ENCODE measurements at places on chromosomes 7 and 10.
A peak's percentile ranks its signal among the peaks of the same experiment; 100 is the strongest.

DNA sequence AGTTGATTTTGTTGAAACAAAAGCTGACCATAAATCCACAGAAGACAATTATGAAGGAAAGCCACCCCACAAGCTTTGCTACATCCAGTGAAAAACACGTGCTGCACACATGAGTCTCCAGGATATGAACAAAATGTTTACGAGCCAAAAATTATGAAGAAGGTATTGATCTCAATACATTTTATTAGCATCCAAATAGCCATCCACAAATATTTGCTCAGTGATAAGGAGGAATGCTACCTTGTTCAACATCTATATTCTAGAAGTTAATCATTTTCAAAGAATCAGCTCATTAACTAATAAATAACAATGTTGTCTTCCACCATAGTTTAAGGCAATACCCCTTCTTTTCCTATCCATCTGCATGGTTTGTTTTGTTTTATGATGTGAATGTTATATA is 42.7 kb downstream of the CALML3 start:
- no peak for DNase-seq

DNA sequence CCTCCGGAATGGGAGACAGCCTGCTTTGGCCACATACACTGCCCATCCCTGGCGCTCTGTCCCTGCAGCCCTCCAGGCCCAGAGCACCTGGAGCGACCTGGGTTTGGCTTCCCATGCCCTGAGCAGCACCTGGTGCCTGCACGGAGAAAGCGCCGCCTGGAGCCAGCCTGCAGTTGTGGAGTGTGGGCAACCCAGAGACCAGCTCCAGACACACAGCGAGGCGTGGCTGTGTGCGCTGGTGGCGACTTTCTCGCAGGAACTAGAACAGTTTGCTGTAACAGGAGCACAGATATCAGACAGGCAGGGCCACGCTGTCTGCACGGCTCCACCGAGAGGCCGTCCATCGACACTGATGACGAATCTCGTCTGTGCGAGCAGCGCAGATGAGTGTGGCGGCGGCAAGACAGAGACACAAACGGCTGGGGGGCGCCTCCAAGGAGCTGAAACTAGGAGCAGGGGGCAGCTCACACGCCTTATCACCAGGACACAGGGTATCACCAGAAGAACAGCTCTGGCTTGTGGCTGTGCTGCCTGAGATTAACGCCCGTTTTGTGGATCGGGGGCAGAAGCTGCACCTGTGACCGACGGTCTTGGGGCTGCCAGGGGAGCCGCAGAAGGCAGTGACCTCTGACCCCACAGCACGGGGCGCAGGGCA is 275.3 kb downstream of the DNAJB6 start:
- no peak for DNase-seq

DNA sequence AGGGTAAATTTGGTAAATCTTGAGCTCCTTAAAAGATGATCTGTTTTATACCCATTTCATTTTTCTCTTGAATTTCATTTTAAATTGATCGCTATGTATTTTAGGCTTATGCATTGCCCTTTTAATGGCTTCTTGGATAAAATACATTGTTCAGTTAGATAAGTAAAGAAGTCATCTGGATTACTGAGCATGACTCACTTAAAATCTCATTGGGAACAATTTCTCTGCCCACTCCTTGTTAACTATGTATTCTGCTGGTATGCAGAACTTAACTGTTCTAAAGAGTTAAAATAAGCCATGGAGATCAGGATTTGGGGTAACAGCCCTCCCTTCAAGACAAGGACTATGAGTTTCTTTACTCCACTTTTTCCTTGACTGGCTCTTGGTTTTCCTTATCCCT is 134.2 kb downstream of the SND1 start:
- no peak for DNase-seq

- no peak for DNase-seq
These were observed 86.7 kb upstream of the HDAC9 start for GRCh38 chr7:18408868-18409267.

GRCh38 chr7:114956702-114957101 is 34.8 kb downstream of the MDFIC start:
- no peak for DNase-seq

DNA sequence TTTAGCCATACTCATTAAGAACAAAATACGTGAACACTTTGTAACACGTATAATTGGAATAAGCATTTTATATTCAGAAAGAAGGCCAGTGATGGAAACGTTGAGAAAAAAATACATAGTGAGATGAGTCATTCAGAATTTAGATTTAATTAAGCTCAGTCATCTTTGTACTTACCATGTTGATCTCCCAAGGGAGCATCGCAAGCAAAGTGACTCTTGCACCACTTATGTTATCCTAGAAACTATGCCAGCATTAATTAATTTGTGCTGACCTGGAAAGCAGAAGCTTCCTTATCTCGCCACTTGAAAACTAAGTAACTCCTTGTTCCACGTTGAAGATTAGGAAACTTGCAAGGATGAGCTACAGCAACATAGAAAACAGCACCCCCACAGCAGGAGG is 9.7 kb upstream of the MPP7 start:
- no peak for DNase-seq

DNA sequence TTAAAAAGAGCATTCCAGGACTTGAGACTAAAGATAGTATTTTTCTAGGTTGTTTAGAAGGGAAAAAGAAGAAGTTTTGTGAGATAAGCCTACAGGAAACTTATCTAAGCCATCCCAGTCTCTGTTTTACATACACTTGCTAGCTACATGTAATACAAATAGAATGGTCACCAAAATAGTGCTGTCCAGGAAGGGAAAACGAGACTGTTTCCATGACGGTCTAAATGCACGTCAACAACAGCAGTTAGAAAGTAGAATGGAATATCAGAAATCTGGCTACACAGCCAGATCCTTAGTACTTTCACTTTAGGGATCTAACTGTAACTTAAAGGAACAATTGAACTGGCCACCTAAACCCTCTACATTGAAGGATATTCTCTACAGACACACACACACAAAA is 117.6 kb downstream of the TSPAN12 start:
- no peak for DNase-seq

GRCh38 chr10:167383-167782 is 32.1 kb downstream of the ZMYND11 start:
- no peak for DNase-seq

DNA sequence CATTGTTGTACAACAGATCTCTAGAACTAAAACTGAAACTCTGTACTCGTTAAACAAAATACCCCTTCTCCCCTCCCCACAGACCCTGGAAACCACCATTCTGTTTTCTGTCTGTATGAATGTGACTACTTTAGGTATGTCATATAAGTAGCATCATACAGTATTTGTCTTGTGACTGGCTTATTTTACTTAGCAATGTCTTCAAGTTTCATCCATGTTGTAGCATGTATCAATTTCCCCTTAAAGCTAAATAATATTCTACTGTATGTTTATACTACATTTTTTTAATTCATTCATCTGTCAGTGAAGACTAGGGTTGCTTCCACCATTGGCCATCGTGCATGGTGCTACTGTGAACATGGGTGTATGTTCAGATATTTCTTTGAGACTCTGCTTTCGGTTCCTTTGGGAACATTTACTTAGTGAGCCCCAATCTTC is 71.2 kb upstream of the RPA3 start:
- DNase-seq = no peak

DNA sequence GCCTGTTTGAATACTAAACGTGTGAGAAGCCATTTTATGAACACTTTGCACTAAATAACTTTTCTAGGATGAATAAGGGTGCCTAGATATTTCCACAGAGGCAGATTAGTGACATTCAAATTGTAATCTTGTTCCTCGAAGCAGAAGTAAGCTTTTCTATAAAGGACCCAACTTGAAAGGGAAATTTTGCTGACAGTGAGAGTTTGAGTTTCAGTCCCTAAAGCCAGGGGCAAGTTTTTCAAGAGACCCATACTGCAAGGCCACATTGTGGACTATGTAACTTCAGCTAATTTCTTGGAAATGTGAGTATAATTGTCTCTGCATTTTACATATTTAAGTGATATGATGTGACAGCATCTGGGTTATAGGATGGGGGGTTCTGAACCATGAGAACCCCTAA is 387.2 kb upstream of the ETV1 start:
- DNase-seq = peak; percentile 3

DNA sequence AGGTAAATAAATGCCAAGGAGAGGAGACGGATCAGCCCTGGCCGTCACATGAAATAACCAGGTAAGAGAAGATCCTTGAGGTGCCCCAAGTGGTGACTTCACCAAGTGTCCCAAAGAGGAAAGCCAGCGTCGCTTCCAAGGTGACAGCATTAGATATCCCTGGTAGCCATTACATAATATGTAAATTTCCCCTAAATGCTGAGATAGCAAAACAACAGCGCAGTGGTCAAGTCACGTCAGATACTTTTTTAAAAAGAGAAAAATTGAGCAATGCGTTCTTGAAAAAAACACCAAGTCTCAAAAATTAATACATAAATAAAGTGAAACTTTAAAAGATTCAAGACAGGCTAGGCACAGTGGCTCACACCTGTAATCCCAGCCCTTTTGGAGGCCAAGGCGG is 100.2 kb downstream of the HTR5A start:
- DNase-seq = no peak

DNA sequence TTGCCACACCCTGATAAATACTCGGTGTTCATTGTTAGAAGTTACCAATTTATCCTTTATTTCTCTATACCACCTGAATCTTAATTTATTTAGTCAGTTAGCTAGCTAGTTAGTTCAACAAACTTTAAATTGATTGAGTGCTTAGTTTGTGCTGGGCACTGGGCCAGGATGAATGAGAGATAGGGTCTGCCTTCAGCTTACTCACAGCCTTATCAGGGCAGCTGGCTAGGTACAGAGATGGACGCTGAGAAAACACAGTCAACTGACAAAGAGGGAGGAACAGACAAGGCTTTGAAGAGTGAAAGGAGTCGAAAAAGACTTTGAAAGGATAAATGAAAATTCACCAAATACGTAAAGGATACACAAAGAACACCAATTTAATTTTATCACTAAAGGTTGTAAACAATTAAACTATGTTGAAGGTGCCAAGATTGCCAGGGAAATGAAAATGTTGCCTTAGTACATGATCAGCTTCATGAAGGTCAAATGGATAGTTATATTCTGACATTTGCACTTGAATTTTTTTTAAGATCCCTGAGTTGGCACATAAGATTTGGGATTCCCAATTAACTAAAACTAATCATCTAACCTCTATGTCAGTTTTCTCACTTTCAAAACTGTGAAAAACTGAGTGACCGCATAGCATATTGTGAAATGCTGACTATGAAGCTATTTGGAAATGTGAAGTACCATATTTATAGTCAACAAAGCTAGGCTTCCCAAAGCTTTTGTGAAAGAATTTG is 2.1 kb downstream of the CAV2 start:
- no peak for DNase-seq

- DNase-seq = no peak
These were observed 467.9 kb upstream of the PODXL start for GRCh38 chr7:132024290-132024689.

DNA sequence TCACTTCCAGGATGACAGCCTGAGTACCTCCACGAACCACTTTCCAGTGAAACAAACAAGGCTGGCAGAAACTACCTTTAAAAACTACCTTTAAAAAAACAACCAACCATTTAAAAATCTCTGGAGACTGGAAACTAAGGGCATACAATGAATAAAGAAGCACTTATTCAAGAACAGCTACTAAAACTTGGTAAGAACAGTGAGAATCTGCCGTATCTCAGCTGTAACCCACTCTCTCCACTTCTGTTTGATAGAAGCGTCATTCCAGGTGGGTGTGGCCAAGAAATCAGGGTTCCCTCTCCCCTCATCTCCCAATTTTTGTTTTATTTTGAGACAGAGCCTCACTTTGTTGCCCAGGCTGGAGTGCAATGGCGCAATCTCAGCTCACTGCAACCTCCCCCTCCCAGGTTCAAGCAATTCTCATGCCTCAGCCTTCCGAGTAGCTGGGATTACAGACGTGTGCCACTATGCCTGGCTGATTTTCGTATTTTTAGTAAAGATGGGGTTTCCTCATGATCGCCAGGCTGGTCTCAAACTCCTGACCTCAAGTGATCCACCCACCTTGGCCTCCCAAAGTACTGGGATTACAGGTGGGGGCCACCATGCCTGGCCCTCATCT is 158.8 kb upstream of the CHST15 start:
- no peak for DNase-seq

- peak; percentile 43 for DNase-seq
These were observed 35.4 kb upstream of the PODXL start for GRCh38 chr7:131591687-131592319.

GRCh38 chr10:62590306-62590705 is 214.2 kb upstream of the ADO start:
- no peak for DNase-seq

GRCh38 chr7:3953133-3953532 is 652.1 kb downstream of the SDK1 start:
- DNase-seq = no peak

- DNase-seq = no peak
These were observed 233.6 kb upstream of the PPP1R3A start for GRCh38 chr7:114152314-114152938.

GRCh38 chr7:150967349-150967748 is 10.8 kb downstream of the KCNH2 start:
- no peak for DNase-seq

DNA sequence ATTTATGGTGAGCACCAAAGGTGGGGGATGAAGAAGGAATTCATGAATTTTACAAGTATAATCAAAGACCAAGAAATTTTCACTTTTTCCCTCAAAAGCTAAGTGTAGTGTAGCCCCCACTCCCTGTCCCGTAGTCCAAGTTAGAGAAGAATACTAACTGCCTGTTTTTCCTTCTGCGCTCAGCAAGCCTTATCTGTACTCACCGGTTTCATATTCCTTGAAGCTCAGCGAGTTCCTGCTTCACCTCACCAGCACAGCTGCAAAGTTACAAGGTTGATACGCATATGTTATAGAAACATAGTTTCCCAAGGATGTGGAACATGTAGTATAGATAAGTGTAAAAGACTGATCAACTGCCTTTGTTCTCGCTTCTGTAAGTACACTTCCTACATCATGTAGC is 16.0 kb upstream of the ZNF33B start:
- DNase-seq = no peak

- no peak for DNase-seq
These were observed 13.8 kb upstream of the POT1 start for GRCh38 chr7:124943472-124943871.

GRCh38 chr10:105964009-105964408 is 1200.5 kb downstream of the SORCS1 start:
- no peak for DNase-seq

GRCh38 chr10:121157998-121158397 is 306.8 kb downstream of the WDR11 start:
- no peak for DNase-seq

- DNase-seq = no peak
These were observed 1.2 kb downstream of the AGFG2 start for GRCh38 chr7:100540073-100540723.
